ENCODE measurements at places on chromosomes 1 and 21. TPM values are rescaled to one million over a fixed set of nuclear protein-coding genes. Genes with fewer than 3 reads are reported as not detected.

GRCh38 chr1:42017259-42017658, 98.5 kb upstream of the HIVEP3 start:
- no peak for DNase-seq

DNA sequence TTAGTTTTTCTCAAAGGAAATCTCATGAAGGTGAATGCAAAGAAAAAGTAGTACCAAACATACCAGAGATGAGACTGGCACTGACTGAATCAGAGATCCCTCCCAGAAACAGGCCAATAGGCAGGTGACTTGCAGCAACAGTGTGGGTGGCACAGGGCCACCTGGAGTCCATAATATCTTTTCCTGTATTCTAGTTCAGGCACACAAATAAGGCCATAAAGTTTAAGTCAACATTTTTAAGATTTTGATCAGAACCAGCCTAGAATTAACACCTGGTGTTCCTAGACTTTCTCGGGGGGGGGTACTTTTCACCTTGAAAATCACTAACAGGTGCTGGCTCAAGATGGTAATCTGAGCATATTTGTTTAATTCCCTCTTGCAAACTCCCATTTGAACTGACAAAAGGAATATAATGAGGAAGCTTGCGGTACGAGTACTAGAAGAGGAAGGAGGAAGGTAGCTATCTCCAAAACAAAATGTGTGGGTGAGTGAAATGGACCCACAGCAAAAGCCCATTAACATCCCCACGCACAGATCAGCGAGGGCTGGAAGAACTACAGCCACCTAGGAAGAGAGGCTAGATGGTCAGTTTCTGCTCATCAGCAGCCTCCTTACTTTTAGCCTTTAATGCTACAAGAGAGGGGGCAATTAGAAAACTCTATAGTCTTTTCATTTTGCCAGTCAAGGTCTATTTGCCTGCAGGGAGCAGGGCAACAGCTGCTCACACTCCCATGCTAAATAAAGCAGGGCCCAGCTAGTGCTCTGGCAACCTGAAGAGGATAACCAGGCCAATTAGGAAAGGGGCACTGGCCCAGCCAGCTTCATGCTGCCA, 18.9 kb downstream of the SDE2 start:
- peak; percentile 49 for DNase-seq

GRCh38 chr1:38727684-38728584, 131.6 kb downstream of the RRAGC start:
- DNase-seq: peak; percentile 92

GRCh38 chr1:156814571-156815260, 1.9 kb downstream of the SH2D2A start:
- no peak for DNase-seq

CNIH4 gene
- 53.6 TPM for total RNA-seq

Data from osteocyte (in vitro differentiated cells).